ENCODE measurements at places on chromosomes 7 and 10.

GRCh38 chr7:131374821-131375220, 47.1 kb downstream of the MKLN1 start:
- DNase-seq, result no peak

- peak; percentile 21 for DNase-seq
These were observed 347.5 kb downstream of the GPAM start for GRCh38 chr10:111836064-111836463.

DNA sequence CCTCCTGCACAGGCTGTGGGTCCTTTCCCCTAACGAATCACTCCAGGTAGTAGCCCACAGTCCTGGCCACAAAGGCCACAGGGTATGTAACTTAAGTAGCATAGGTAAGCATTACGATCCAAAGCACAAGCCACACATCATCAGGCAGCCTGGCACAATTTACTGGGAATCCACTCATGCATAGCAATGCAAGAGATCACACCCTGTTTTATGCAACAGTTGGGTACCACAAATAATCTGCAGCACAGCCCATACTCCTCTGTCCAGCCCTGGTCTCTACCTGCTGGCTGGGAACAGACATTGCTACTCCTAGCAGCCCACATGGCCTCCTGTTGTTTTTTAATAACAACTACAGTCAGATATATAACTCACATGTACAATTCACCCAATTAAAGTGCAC, 34.3 kb downstream of the SRPK2 start:
- DNase-seq, result no peak

DNA sequence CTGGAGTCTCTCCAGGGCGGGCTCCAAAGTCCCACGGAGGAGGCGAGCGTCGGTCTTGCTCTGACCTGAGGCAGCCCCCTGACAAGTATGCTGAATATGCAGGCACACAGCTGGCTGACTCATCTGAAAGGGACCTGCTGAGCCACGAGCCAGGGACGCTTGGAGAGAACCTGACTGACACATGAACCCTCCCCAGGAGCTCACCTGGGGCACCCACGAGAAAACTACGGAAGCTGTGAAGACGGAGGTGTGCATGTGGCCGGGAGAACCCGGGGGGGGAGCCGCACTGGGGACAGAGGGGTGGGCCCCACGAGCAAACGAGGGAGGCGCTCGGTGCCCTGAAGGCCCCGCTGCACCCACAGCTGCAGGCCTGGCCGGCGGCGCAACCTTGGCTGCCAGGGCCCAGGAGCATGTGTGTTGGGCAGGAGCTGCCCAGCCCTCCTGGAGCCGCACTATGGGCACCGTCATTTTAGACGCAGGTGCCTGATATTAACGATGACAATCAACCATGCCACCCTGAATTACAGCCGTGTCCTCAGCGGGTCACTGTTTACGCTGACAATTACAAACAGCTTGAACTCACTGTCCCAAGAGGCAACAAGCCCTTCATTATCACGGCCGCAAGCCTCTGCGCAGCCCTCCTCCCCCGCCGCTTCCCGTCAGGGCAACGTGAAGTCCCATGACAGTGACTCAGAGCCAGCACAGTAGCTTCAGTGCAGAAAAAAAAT, 64.7 kb downstream of the DIP2C start:
- DNase-seq, result peak; percentile 75

- DNase-seq, result no peak
These were observed 19.8 kb upstream of the GTF2I start for GRCh38 chr7:74637745-74638144.

DNA sequence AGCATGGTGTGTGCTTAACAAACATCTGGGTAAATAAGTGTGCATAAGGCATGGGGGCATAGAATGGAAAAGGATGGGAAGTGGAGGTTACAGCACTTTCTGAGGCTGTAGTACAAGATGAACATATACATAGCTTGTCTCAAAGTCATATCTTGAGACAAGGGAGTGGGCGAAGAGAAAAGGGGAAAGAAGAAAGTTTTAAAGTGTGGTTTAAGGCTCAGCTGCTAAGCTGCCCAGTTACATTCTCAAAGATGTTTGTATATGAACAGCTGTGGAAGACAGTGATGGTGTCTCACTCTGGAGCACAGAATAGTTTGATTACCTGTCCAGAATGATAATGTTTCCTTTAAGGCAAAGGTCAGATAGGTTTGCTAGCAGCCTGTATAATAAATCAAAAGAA, 61.9 kb upstream of the LANCL2 start:
- DNase-seq, result no peak

DNA sequence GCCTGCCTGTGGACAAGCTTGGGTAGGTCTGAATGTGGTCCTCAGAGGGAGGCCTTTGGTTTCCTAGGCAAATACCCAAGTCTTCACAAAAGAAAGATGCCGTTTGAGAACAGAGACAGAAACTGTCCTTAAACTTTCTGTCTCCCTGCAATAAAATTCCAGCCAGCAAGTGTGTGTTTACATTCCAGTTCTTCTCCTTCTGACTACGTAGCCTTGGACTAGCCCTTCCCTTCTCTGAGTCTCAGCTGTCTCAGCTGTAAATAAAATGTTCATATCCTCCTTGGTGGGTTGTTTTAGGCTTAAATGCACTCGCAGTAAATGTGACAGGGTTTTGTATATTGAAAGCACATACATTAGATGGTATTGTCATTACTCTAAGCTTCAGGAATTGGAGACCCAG, 561.2 kb upstream of the MKI67 start:
- no peak for DNase-seq

GRCh38 chr10:69612760-69613159, 17.3 kb upstream of the FAM241B start:
- no peak for DNase-seq

DNA sequence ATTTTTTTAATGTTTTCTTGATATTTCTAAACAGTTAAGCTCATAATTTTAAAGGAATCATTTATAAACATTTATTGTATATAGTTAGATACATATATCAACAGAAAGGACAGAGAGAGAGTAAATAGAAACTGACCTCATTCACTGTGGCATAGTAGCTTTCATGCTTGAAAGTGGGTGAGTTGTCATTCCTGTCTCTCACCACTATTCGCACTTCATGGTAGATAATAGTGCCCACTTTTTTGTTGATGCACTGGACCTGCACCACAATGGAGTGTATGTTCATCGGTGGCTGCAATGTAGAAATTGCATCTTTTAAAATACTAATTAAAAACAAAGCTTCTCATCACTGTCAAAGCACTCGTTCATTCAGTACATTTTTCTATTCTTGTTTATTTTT, 432.0 kb downstream of the PCDH15 start:
- DNase-seq, result no peak

DNA sequence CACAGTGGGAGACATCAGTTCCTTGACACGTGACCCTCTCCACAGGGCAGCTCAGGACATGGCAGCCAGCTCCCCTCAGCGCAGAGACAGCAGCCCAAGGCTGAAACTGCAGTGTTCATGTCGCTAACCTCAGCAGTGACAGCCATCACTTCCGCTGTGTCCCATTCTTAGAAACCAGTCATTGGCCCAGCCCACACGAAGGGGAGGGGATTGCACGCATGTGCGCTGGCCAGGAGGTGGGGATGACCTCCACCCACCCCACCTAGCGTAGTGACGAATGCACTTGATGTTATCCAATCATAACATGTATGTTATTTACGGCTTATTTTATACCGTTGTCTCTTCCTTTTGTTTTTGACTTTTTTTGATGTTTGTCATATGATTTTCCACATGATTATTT, 36.9 kb upstream of the EGFR start:
- DNase-seq, result no peak

DNA sequence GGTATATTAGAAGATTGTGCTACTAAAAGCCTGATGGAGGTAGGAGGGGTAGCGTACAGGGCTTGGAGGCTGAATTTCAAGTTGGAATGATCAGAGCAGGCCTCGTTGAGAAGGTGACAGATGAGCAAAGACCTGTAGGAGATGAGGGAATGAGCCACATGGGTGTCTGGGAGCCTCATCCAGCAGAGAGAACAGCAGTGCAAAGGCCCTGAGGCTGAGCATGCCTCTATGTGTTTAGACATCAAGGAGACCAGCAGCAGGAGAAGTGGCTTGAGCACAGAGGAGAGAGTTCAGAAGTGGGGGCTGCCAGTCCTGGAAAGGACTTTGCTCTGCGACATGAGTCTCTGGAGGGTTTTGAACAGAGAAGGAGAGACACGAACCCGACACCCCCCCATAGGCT, 111.7 kb downstream of the TMEM130 start:
- no peak for DNase-seq

GRCh38 chr10:13920031-13920430, 333.3 kb downstream of the PRPF18 start:
- DNase-seq, result no peak

DNA sequence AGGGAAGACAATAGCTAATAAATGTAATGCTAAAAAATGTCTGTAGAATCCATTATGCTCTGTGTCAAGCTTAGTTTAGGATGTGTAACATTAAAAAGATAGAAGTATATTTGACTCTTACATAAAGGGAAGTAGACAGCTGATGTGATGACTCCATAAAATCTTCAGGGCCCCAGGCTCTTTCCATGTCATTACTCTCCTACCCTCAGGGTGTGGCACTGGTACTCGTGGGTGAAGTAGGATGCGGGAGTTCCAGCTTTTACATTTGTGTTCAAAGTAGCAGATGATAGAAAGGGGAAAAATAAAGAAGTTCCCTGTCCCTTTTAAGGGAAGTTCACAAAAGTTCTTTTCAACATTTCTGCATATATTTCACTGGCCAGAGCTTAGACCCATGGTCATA, 157.1 kb downstream of the TSPAN12 start:
- no peak for DNase-seq

DNA sequence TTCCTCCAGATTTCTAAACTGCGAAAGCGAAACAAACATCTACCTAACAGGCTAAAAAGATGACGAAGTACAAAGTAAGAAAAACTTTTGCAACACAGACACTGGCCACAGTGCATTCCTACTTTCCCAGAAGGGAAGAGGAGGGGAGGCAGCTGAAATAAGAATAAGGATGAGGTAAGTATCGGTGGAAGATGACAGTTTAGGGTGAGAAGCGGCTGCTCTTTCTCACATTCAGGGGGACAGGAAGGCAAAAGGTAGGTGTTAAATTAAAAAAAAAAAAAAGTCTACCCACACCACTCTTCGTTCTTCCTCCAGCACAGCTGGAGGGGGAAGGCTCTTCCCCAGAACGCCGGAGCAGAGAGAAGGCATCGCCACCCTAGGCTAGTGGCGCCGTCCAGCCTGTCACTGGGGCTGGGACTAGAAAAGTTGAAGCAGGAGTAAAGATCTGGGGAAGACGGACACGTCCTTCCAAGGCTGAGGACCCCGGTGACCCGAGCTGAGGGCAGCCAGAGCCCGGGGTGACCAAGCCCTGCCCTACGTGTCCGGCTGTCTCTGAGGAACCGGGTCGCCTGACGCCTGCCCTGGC, 846 bp downstream of the DNAJC1 start:
- peak; percentile 57 for DNase-seq

DNA sequence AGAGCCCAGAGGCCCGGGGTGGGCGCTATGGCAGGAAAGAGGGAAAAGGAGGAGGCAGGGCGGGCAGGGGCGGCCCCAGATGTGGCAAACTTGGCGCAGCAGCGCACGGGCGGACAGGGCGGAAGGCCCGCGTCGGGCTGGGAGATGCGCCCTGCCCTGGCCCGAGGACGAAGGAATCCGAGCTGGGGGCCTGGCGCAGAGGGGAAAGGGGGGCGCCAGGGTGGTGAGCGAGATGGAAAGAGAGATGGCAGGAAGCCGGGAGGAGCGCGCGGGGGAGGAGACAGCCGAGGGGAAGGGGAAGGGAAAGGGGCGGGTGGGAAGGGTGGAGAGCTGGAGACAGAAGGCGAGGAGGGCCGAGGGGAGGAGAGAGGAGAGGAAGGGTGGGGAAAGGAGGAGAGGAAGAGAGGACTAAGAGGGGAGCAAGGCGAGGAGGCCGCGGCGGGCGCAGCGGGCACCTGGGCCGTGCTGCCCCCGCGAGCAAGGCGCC, at the start of gene MARVELD1:
TSS of gene MARVELD1 (plus strand) at position 392 of the 487 bp plus-strand sequence. CDS start 147 bp downstream, outside the sequence.
- DNase-seq, result peak; percentile 93

- DNase-seq, result peak; percentile 67
These were observed at the start of gene GPR85 for GRCh38 chr7:113086431-113086888. TSS of gene GPR85 (minus strand) at chr7:113086827. CDS start at chr7:113084721, 2,106 bp downstream.

GRCh38 chr10:89389254-89389653, 3.2 kb upstream of the IFIT1 start:
- peak; percentile 46 for DNase-seq

GRCh38 chr10:48843198-48843597, 96.4 kb downstream of the LRRC18 start:
- DNase-seq, result no peak

DNA sequence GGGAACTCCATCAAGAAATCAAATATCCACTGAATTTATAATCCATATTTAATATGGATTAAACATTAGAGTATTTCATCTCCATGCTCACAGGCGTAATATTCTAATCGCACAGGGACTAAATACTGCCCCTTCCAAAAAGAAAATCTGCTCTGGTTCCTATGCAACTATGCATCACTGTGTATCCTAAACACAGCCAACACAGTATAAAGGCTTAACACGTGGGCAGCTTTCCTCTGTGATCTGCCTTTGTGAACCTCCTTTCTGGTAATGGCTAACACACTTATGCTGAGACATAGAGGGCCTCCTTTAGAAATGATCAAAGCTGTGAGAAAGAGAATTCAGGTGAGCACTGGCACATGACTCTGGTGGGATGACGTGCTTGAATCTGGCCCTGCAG, 110.2 kb downstream of the RAB11FIP2 start:
- DNase-seq, result no peak

DNA sequence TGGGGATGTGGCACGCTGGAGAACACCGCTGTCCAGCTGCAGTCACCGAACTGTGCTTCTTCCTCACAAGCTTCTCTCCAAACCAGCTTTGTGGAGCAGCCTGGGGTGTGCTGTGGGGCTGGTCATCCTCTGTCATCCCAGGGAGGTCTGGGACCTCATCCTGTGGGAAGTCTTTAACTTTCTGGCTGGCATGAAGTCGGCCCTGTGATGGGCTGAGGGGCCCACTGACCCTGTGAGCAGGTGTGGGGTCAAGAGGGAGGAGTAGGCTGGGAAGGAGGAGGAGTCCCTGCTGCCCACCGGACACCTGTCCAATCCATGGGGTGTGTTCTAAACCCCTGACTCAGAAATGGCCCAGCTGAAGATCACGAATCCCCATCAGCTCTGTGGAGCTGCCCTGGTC, 136.2 kb upstream of the SHH start:
- no peak for DNase-seq

DNA sequence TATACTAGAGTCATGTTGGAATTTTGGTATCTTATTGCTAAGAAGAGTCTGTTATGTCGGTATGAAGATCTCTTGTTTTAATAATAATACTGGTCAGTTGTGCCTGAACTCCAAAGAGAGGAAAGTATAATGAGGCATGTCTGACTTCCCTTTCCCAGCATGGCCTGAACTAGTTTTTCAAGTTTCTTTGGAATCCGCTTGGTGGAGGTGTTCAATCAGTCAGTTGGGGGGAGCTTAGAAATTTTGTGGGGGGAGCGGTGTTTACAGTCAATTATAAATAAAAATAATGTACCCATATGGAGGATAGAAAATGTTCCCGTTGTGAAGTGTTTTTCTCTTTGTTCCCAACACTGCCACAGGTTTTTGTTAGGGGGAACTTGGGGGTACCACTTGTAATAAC, 1.5 kb upstream of the TRDMT1 start:
- no peak for DNase-seq

DNA sequence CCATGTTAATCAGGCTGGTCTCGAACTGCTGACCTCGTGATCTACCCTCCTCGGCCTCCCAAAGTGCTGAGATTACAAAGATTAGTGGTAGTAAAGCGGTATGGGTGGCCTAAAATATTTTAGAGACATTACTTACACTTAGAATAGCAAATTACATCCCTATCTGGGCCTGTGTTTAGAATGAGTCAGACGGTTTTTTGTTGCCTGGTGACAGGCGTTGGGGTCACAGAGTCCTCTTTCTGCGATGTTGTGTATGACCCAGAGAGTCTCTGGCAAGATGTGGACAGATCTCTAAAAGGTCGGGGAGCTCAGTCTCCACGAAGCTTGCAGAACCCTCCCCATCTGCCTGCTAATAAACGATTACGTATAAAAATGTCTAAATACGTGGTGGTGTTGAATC, 39.6 kb upstream of the PRKCQ start:
- no peak for DNase-seq
